ENCODE measurements at places on chromosomes 1 and 21.

GRCh38 chr1:207071426-207071825, 17.2 kb upstream of the C4BPB start:
- no peak for DNase-seq

- peak; percentile 27 for DNase-seq
Observed at GRCh38 chr1:33893147-33893830, 29.4 kb downstream of the HMGB4 start.

- DNase-seq, result no peak
Observed at GRCh38 chr1:165680303-165680702, 18.1 kb downstream of the ALDH9A1 start.

DNA sequence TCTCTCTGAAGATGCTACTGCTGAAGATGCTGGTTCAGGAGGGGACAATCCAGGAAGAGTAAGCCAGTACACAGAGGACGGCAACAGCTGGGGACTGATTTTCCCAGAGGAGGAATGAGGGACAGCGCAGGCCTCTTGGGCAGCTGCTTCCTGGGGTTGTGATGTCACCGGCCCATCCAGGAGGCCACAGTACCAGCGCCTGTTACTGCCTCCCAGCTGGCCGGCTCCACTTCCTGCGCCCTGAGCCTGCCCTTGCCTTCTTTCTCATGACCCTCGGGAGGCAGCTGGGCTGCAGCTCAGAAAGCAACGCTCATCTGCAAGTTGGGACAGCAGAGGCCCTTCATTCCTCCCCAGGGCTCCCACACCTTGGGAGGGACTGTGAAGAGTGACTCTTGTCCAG, 21.9 kb upstream of the ID3 start:
- DNase-seq, result peak; percentile 78

DNA sequence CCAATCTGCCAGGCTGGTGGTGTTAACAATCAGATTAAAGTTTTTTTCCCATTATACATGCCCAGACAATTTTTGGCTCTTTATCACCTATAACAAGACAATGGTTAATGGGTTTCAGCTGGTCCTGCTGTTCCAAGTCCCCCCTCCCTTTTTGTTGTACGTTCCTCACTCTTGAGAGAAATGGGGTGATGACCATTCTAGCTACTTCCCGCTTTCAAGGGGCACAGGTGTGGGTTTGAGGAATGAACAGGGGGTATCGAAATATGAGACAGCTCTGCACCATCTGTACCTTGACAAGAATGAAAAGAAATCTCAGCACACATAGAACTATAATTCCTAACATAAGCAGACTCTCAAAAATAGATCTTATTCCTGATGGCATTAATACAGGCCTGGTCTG, 326.8 kb downstream of the PTPRU start:
- DNase-seq, result no peak

- DNase-seq, result no peak
Observed at GRCh38 chr1:7002728-7003127, 217.5 kb downstream of the CAMTA1 start.

All from astrocyte of the spinal cord (primary cell).